ENCODE measurements at places on chromosomes 11 and 22.

GRCh38 chr22:45963821-45964220 lies 13.1 kb downstream of the WNT7B start:
- DNase-seq = no peak

GRCh38 chr22:47811971-47812370 lies 1049.5 kb downstream of the TBC1D22A start:
- DNase-seq = peak; percentile 56

DNA sequence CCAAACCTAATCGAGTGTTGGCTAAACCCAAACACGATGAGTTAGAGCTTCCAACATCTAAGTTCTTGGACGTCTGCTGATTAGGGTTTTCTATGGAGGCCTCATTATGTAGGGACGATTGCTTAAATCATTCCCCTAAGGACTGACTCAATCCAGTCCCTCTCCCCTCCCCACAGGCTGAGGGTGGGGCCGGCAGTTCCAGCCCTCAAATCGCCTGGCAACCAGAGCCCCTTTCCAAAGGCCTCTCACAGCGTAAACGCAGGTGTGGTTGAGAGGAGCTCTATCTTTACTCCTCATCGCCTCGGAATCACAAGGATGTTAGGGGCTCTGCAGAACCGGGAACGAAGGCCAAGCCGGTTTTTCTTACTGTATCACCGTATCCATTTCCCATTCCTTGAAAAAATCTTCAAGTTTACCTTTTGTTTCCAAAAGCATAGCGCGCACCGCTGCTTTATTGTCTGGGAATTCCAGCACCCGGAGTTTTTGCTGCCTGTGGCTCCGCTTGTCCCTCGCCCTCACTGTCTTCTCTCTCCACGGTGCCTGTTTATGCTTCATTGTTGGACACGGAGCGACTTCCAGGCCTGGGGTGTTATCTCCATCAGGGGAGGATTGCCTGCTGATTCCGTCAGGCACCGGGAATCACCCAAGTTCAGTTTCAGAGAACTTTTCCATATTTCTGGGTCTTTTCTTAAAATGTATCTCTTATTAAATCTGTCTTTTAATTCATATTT lies 13.8 kb upstream of the IFITM3 start:
- DNase-seq = peak; percentile 64

- no peak for DNase-seq
Observed at GRCh38 chr11:12149672-12150225, 39.4 kb downstream of the MICAL2 start.

GRCh38 chr11:57728829-57729228 lies 12.5 kb upstream of the SELENOH start:
- DNase-seq = no peak
